T follicular helper cell (primary cell): ENCODE measurements at places on chromosomes 6 and 20.

GRCh38 chr20:51190783-51191180 lies 167.9 kb upstream of the KCNG1 start:
- no peak for DNase-seq

- DNase-seq = no peak
Measured at GRCh38 chr20:57133926-57134650, 132.4 kb downstream of the BMP7 start.

DNA sequence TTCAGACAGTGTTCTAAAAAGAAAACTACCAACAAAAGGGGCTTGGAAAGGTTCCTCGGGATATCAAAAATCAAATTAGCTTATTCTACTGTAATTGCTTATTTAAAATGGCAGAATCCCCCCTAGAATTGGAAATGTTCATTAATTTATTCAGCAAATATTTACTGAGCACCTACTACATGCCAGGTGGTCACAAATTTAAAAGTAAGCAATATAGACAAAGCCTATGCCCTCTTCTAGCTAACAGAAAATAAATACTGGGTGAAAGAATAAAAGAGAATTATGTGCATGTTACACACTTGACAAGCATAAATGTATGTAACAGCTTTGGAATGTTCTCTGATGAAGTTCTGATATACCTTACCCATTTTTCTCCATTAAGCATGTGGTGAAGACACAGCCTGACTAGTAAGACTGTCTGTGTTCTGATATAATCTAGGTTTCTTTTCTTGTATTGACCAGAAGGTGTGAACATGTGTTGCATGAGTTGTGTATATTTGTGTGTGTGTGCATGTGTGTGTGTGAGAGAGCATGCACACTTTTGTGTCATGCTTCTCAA lies 606.7 kb upstream of the CITED2 start:
- DNase-seq = no peak

GRCh38 chr20:33812908-33813462 lies 1.8 kb downstream of the CHMP4B start:
- DNase-seq = no peak

- no peak for DNase-seq
Measured at GRCh38 chr6:119484598-119484997, 135.0 kb upstream of the MAN1A1 start.
